ENCODE measurements at places on chromosomes 2 and 18.

DNA sequence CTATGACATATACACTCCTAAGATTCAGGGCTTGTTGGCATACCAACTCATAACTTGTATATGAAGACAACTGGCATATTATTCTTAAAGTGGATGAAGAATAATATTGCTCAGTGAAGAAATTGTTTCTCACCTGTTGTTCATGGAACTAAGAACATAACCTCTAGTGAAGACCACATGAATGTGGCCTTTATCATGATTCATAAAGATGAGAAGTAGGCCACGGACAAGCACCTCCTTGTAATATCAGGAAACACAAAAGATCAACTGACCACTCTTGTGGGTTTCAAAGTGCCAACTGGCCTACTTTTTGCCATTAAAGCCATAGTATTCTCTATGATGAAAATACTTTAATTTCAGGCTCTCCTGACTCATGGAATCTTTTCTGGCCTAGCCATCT lies 407.4 kb downstream of the GRB14 start:
- DNase-seq, result no peak

DNA sequence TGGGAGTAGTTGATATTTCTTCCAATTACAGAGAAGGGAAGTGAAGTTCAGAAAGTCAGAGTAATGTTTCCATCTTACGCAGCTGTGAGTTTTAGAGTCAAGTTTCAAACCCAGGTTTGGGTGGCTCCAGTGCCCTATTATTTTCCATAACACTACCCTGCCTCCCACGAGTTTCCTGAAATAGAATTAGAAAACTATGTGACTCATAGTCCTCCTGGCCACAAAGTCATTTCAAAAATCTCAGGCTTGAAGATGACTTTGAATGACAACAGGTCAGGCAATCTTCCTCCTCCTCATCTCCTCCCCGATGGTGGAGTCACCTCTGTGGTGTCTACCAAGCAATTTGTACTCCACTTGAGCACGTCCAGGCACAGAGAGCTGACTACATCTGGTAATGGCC lies 212.3 kb upstream of the TRIB2 start:
- DNase-seq, result no peak

- DNase-seq, result no peak
Observed at GRCh38 chr2:203704430-203704829, 2.0 kb upstream of the CD28 start.

- no peak for DNase-seq
Observed at GRCh38 chr2:162256591-162256991, 13.3 kb upstream of the FAP start.

Measured in suprapubic skin (tissue), 4 donors.